Cardiac muscle cell (in vitro differentiated cells and primary cell): ENCODE measurements at places on chromosomes 3 and 15.

- DNase-seq, result peak; percentile 68
Measured at GRCh38 chr3:10437995-10438901, 67.1 kb downstream of the ATP2B2 start.

DNA sequence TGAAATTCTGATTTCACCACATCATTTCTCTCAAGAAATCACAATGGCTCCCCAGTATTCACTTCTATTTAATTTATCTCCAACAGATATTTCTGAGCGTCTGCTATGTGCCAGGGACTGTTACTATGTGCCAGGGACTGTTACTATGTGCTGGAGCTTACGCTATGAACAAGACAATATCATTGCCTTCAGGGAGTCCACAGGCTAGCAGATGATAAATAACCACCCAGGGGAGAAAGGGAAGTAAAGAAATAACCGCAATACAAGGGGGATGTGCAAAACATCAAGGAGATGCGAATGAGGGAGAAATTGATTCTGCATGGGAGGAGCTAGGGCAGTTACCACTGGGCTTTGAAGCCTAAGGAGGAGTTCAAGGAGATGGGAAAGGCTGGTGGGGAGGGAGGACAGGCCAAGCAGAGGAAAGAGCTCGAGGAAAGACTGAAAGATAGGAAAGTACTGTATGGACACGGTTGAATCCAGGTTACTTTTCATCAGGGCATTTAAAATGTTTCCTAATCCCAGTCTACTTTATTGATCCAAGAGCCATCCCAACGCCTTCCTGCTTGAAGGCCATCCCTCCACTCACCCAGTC, 2.5 kb downstream of the THSD4 start:
- no peak for DNase-seq

GRCh38 chr3:54086652-54087405, 35.5 kb upstream of the CACNA2D3 start:
- DNase-seq, result no peak

- DNase-seq, result no peak
Measured at GRCh38 chr15:35330916-35331315, 215.0 kb downstream of the DPH6 start.

DNA sequence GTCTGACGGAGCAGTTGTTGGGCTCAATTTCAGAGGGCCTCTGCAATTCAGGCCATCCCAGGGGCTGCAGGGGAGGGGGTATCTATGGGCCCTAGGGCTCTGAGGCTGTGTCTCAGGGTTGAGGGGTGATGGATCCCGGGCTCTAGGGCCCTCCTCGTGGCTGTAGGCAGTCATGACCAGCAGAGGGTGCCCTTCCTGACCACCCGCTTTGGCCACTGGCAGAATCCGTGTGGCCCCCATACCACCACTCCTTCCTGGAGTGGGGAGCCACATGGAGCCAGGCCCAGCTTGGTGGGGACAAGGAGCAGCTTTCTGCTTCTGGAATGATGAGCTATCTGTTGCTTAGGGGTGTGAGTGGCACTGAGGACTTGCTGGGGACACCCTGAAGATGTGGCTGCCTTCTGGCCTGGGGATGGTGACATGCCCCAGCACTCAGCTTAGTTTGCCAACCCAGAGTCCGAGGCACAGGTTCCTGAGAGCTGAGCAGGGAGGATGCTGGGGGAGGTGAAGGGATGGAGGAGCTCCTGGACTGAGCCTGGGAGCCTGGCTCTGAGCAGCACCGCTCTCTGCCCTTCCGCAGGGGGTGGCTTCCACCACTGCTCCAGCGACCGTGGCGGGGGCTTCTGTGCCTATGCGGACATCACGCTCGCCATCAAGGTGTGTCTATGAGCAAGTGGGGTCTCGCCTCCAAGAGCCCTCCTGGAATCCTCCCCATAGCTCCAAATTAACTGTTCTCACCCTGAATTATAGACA, 20.2 kb downstream of the HDAC11 start:
- DNase-seq, result peak; percentile 56

DNA sequence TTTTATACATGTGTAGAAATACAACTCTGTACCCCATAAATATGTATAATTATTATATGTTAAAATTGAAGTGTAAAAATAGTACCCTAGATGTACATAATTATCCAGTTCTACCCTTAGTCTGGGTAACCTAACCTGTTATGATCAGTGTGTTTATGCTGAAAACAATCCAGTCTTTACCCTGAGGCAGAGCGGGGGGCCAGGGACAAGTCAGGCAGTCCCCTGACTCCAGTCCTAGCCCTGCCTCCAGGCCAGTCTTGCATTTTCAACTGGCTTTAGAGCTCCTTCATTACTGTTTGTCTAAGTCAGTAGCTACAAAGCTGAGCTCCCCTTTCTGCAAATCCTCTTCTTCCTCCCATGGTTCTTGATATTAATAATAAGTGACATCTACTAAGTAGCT, 3.1 kb downstream of the MESD start:
- no peak for DNase-seq

GRCh38 chr15:92822216-92823144, 77.6 kb upstream of the CHD2 start:
- DNase-seq, result no peak

GRCh38 chr15:90407336-90407735, 19.3 kb downstream of the IQGAP1 start:
- DNase-seq, result no peak

- DNase-seq, result no peak
Measured at GRCh38 chr3:102105193-102105592, 255.9 kb downstream of the NFKBIZ start.

- no peak for DNase-seq
Measured at GRCh38 chr3:62815981-62816380, 59.2 kb downstream of the CADPS start.

GRCh38 chr3:113057117-113057516, 66.3 kb downstream of the GTPBP8 start:
- DNase-seq, result no peak

- peak; percentile 63 for DNase-seq
Measured at GRCh38 chr15:51450001-51450400, 108.5 kb downstream of the GLDN start.

DNA sequence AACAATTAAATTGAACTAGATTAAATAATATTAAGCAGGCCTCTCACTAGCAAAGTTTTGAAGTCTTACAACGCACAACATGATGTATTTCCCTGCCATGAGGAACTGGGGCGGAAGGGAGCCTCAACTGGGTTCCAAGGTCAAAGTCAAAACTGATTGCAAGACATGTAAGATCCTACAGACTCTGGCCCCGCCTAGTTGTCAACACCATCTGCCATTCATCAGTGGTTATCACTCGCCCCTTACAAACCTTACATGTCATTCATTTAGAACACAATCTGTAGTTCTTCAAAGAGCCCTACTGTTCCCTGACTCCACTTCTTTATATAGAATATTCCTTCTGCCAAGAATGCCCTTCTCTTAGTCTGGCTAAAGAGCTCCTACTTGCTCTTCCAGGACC, 10.0 kb downstream of the ATP13A3 start:
- DNase-seq, result no peak

GRCh38 chr15:78059110-78059839, 18.2 kb downstream of the TBC1D2B start:
- DNase-seq, result no peak

DNA sequence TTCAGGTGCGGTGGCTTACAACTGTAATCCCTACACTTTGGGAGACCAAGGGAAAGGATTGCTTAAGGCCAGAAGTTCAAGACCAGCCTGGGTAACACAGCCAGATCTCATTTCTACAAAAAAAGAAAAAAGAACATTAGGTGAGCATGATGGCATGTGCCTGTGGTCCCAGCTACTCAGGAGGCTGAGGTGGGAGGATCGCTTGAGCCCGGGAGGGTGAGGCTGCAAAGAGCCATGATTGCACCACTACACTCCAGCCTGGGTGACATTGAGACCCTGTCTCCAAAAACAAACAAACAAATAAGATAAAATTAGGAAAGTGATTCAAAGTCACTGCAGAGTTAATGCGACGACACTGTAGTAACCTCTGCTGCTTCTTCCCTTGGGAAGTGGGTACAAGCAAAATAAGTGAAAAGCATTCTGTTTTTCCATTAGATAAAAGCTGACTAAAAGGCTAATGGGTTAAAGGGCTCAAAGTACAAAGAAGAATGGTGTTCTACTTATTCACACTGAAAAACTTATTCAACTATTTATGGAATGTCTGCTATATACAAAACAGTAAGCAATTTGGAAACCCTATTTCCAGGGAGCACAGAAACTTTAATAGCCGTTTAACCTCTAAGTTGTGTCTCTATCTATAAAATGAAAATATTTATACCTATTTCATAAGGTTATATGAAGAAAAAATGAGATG, 8.0 kb upstream of the RPS27L start:
- DNase-seq, result no peak

- no peak for DNase-seq
Measured at GRCh38 chr15:80744826-80745225, 34.3 kb upstream of the CEMIP start.

DNA sequence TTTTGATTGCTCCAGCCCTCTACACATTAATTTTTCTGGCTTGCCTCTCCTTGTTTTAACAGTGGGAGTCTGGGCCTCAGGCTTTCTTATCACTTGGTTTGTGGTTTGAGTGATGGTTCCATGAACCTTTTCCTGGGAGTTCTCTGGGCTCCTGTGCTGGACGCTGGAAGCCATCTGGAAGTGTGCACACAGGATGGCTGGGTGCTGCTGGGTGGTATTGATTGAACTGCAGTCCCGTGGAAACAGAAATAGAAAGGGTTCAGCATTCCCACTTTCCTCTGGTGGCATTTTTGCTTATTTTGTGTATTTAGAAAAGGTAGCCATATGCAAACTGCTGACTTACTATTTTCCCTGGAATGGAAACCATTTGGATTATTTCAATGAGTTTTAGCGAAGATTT, 25.6 kb downstream of the MITF start:
- DNase-seq, result peak; percentile 25

DNA sequence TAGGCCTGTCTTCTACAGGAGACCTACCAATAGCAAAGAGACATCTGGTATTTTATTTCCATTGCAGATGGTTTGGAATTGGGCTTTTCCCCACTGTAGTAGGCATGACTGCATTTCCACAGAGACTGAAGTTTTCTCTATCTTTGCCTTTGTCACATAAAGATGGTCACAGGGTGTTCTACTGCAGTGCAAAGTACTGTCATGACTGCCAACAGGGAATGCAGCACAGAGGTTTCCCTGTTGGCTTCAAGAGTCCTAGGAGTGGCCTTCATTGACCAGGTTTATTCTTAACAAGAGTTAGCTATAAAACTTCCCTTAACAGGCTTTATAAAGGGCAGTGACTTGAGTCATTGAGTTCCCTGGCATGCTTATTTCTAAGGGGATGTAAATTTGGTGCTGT, 36.8 kb upstream of the TM4SF4 start:
- no peak for DNase-seq

DNA sequence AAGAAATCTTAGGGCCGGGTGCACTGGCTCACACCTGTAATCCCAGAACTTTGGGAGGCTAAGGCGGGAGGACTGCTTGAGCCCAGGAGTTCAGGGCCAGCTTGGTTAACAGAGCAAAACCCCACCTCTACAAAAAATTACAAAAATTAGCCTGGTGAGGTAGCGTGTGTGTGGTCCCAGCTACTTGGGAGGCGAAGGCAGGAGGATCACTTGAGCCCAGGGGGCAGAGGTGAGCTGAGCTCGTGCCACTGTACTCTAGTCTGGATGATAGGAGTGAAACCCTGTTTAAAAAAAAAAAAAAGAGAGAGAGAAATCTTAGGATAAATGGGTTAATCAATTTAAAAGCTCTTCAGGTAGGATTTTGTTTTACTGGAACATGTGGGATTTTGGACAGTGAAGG, 31.2 kb upstream of the DUT start:
- DNase-seq, result no peak

DNA sequence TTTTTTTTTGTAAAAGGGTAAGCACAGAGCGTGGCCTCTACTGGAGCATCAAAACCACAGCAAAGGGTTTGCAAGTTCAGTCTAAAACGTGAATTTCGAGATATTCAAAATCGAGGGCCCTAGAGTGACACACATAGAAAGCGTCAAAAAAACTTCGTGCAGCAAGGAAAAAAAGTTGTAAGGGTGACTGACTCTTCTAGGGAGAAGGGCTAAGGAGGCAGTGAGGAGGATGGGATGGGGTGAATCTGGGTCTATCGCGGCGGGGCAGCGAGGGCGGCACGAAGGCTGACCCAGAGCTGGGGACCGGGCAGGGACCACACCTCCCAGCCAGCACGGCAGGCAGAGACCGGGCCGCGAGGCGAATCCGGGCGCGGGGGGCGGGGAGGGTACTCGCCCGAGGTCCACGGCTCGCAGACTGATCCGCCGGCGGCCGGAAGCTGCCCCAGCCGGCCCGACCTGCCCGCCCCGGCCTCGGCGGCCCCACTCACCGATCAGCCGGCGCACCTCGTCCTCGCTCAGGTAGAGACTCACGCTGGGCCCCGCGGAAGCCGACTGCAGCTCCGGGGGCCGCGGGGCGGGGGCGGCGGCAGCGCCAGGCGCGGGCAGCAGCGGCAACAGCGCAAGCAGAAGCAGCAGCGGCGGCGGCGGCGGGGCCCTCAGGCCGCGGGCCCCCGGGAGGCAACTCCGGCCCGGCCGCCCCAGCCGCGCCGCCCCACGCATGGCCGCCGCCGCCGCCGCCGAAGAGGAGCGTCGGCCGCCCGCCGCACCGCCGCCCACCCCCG, 533 bp downstream of the RYK start:
- peak; percentile 72 for DNase-seq

DNA sequence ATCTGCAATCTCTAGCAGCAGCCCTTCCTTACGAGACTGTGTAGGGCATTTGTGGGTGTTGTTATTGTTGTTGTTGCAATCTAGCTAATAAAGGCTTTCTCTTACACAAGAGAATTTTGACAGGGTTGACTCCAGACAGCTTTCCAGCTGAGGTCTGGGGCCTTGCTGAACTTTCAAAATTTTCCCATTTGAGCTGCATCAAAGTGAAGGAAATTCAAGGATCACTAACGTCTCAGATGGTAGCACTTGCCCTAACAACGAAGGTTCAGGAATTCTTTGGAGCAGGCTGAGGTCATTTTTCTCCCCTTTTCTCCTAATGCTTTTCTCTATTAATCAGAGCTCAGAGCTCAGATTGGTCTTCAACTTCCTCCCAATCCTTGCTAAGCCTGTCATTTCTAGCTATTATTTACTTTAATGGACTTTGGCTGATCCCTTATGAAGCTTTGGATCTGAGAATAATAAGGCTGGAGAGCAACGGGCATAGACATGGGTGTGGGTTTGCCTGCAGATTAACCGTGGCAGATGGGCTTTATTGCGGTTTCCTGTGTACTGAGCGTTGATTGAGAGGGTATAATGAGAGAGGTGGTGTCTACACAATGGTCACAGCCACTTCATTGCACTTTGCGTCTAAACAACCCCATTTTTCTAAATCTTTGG, 614.0 kb upstream of the AGTR1 start:
- no peak for DNase-seq

DNA sequence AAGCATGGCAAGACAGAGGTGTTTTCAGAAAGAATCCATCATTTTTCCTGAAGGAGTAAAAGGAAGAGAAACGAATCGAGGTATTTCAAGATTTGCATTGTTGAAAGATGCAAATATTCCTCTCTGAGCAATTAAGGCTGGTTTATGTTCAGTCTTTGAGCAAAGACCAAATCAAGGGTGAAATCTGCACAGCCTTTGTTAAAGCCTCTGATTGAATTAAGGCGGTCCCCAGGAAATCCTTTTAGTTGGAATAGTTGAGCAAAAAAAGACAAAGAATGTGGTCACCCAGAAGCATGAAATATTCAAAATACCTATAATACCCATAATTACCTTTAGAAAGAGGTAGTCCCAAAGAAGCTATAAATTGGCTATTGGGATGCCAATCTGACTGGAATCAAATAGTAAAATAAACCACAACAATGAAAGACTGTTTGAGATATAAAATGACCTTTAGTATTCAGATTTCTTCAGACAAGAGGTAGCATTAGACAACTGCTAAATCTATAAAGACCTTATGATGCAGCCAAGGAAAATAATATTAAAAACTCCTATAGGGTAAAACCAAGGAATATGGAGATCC, 1218.1 kb downstream of the ROBO2 start:
- DNase-seq, result no peak
